Stimulated activated CD8-positive, alpha-beta memory T cell treated with anti-CD3 and anti-CD28 coated beads, Interleukin-7, amount 100 ng/mL, for 1 hour (primary cell): ENCODE measurements at places on chromosomes 5 and 9.

GRCh38 chr9:565528-565927, 276.0 kb upstream of the DMRT1 start:
- no peak for DNase-seq

DNA sequence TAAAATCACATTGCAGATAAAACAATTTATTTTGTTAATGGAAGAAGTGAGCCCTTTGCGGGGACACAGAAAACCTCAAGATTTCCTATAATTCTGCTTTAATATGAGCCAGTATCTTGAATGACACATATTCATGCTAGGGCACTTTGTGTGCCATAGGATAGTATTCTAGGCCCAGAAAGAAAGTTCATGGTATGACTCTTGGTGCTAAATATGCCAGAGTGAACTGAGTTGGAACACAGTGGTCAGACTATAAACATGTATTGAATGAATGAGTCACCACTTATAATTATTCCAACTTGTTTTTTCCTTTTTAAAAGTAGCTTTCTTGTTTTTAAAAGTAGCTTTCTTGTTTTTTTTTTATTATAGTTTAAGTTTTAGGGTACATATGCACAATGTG, 46.0 kb downstream of the ADAMTS19 start:
- DNase-seq: no peak

DNA sequence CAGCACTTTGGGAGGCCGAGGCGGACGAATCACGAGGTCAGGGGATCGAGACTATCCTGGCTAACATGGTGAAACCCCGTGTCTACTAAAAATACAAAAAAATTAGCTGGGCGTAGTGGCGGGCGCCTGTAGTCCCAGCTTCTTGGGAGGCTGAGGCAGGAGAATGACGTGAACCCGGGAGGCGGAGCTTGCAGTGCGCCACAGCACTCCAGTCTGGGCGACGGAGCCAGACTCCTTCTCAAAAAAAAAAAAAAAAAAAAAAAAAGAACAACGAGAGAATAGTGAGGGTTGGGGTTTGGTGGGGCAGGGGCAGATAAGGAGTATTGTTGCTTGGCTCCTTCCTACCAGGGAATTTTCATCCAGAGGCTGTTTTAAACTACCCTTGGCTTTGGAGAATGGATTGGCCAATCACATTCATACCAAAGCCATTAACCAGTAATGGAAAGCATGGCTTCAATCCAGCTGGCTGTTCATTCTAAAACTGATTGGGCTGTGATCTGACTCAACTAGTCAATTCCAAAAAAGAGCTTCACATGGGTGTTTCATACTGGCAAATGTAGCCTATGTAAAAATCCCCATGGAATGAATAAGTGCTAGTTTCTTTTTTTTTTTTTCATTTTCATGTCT, 64.4 kb downstream of the PLCXD3 start:
- no peak for DNase-seq

- no peak for DNase-seq
These were observed 10.7 kb downstream of the UGT3A2 start for GRCh38 chr5:36055984-36056383.

DNA sequence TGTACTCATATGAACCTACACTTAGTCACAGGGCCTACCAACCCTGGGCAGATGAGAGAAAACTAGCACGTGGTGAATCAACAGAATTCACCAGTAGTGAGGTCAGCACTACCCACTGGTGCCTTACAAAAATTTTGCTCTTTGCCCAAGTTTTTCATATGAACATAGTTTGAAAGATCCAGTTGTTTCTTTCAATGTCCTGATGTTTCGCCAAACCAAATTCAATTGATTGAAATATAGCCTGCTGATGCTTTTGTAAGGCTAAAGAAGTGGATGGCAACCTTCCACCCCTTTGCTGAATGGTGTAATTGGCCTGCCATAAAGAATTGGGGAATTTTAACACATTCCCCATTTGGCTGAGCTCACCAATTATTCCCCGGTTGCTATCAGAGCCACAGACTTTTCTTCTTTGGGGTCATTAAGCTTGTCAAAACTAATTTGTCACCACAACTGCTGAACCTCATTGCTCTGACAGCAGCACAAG, 339.2 kb downstream of the GLIS3 start:
- no peak for DNase-seq

- no peak for DNase-seq
These were observed at the start of gene TICAM2 for GRCh38 chr5:115601701-115602590. Gene TICAM2, minus strand, starts transcription at chr5:115602479. Its CDS starts 21,223 bp downstream, at chr5:115581256.

DNA sequence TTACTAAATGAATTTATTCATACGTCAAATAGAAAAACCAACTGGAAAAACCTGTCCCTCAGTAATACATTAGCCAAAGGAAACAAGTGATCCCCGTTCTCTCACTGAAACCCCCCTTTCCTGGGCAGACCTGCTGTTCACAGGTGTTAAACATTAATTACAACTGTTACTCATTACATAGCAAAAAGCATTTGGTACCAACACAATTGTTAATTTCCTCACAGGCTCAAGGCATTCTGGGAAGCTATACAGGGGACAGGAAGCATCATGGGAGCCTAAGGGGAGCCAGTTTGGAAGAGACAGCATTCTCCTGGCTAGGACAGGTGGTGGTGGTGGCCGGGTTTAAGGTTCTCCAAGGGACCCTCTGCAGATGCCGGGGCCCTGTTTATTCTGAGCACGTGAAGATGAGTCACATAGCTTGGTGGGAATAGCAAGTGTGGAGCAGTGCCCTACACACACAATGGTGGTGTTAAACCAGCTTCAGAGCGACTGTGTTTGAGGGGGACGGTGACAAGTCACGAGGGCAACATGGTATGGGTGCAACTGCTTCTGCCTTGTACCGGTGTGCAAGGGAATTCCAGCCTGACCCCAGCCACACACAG, 62.6 kb upstream of the SLC25A51 start:
- no peak for DNase-seq

- no peak for DNase-seq
These were observed 524 bp downstream of the CYFIP2 start for GRCh38 chr5:157266286-157267007.

DNA sequence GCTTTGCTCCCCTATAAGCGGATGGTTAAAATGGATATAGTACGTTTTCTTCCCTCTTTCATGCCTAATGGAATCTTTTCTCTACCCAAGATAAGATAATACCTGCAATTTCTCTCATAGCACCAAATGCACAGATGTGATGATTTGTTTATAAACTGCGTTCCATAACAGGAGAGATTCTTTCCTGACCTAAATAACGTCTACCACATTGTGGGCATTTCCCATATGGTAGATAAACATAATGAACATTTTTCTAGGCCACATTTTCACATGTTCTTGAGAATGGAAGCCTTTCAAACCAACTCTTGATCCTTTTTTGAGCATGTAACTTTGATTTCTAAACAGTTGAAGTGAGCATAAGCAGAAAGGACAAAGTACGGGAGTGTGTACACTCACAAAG, 448.5 kb downstream of the CSNK1G3 start:
- no peak for DNase-seq

GRCh38 chr5:181217111-181217802, 5.8 kb upstream of the TRIM41 start:
- peak; percentile 27 for DNase-seq

DNA sequence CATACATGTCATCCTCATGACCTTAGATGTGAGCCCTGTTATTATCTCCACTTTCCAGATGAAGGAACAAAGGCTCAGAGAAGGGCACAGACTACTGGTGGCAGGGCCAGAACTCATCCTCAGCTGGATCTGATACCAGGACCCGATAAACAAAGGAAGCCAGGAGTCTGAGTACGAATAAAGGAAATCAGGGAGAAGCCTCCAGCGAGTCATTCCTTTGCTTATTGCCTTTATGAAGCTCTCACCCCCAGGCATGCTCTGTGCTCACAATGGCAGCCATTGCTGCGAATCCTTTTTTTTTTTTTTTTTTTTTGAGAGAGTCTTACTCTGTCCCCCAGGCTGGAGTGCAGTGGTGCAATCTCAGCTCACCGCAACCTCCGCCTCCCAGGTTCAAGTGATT, 130.1 kb downstream of the GAPVD1 start:
- no peak for DNase-seq

GRCh38 chr9:85740787-85741094, 1.0 kb downstream of the AGTPBP1 start:
- DNase-seq: no peak

DNA sequence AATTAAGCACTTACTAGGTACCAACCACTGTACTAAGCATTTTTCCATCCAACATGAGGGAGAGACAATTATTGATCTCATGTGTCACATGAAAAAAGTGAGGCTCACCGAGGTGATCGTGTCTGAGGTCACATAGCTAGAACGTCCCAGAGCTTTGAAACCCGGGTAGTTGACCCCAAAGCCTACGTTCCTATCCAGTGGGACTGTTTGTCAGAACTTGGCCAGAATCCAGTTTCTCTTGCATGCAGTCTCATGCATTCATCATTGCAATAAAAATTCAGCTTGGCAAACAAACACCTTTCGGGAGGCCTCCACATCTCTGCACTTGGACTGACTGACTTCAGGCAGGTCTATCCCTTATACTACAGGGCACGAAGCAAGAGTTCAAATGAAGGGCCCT, 23.4 kb upstream of the FAT2 start:
- no peak for DNase-seq

DNA sequence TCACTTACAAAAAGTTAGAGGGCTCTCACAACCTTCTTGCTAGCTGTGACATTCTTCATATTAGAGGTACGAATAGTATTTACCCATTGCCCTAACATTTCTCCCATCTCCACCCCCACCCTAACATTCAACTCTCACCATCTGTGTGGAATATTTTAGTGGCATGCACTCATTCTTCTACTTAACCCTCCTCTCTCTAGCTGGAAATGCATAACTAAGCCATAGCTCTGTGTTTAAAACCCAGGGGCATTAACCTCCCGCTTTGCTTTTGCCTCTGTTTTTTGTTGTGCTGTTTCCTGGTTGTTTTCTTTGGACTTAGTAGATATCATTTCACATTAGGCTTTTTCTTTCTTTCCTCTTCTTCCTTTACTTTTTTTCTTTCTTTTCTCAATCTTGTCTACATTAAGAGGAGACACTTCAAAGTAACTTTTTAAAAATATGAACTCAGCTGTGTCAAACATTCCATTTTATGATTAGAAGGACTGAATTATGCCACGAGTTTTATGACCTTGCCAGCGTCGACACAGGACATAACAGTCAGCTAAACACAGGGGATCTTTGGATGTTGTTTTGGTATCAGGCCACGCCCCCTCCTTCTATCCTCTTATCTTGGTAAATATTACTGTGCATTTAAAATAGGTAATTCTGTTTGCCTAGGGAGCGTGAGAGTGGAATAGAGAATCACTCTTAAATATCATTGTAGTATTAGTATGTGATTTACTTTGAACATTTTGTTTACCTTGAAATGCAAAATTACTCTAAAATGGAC, 236.0 kb downstream of the CD180 start:
- DNase-seq: no peak

DNA sequence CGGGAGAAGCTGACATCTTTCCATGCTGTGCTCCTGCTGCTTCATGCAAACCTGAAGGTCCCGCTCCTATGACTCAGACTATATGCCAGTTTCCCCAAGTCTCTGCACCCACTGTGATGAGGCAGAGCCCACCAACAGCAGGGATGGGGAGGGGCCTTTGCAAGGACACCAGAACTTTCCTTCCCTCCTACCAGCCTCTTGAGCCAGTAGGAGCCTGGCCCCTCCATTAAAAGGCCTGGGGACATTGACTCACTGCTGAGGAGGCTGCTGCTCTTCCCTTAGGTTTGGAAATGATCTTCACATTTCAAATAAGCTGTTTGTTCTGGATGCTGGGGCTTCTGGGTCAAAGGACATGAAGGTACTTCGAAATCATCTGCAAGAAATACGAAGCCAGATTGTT, 26.1 kb upstream of the CTSL start:
- DNase-seq: no peak

GRCh38 chr5:110790673-110791072, 51.9 kb downstream of the SLC25A46 start:
- DNase-seq: no peak

GRCh38 chr9:72428329-72428728, 63.3 kb upstream of the ZFAND5 start:
- no peak for DNase-seq

DNA sequence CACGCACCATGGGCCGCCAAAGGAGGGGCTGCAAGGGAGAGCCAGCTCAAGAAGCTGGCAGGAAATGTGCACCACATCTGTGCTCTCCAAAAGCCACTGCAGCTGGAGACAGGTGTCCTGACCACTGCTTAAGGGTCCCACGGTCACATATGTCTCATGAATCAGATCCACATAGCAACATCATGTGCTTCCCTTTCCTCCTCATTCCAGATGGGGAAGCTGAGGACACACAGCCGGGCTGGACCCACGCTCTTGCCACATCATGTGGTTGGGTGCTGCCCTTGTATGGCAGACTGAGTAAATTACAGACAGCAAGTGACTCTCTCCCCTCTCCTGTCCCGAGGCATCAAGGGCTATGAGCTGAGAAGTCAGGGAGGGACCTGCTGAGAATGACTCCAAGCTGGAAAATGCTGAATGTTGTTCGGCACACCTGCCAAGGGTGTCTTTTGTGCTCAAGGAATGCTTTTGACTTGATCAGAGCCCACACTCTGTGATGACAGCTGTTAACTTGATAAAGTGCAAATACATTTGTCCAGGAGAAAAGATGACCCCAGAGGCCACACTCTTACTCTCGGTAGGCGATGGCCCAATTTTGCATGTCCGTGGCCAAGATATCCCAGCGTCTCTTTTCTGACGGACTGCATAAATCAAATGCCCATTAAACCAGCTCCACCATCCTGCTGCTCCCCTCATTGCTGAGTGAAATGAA, 58.2 kb downstream of the NSUN2 start:
- no peak for DNase-seq

DNA sequence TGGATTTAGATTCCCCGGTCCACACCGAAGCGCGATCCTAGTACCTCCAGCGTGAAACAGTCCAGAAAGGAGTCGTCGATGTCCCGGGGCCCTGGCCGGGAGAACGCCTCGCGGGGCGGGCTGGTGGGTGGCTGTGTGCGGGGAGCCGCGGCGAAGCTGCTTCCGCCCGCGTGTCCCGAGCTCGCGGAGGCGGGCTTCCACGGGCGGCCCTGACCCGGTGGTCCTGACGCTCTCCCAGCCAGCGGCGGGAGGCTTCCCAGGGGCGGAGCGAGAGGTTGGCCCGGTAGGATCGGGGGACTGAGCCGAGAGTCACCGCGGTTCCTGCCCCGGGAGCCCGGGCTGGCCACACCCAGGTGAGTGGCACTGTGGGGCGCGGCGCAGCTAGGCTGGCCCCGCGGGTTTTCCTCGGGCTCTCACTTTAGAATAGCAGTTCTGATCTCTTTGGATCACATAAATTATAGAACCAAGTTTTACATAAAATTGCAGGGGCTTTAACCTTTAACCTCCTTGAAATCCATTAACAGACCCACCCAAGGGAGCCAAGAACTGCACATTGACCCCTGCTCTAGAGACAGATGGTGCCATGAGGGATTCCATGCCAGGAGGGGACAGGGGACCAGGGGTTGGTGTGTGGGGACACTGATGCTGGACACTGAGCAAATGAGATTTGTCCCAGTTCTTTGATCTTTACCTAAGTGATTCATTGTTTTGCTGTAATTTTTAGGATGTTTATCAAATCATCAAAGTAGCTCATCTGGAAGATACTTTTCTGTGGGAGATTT, 29.2 kb upstream of the IL31RA start:
- DNase-seq: no peak

DNA sequence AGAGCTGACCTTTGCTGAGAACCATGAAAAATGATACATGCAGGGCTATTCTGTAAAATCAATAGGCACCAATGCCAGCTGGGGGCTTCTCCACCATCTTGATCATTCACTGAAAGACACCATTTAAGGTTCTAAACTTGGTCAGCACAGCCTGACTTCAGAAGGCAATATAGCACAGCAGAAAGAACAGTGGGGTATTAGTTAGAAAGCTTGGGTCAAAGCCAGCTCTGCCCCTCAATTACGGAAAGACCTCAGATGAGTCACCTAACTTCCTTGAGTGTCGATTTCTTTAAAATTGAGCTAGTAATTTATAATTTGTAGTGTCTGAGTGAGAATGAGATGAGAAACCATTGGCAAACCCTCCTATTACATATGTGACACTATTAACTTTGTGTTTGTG, 3.4 kb downstream of the TNC start:
- DNase-seq: no peak
